ENCODE measurements at places on chromosomes 2 and 18. TPM values are rescaled to one million over a fixed set of nuclear protein-coding genes. Genes with fewer than 3 reads are reported as not detected.

- DNase-seq = no peak
These were observed 65.9 kb downstream of the IL1R2 start for GRCh38 chr2:102057502-102058292.

The SERPINB10 gene
- total RNA-seq = not detected

- no peak for DNase-seq
These were observed 61.1 kb upstream of the ZNG1B start for GRCh38 chr2:113376253-113376912.

The CHST10 gene
- 15.3 TPM for total RNA-seq

GRCh38 chr2:202721621-202722020 is 86.9 kb downstream of the FAM117B start:
- DNase-seq = no peak

- no peak for DNase-seq
These were observed 223.0 kb downstream of the UBE2E3 start for GRCh38 chr2:181203412-181203811.

DNA sequence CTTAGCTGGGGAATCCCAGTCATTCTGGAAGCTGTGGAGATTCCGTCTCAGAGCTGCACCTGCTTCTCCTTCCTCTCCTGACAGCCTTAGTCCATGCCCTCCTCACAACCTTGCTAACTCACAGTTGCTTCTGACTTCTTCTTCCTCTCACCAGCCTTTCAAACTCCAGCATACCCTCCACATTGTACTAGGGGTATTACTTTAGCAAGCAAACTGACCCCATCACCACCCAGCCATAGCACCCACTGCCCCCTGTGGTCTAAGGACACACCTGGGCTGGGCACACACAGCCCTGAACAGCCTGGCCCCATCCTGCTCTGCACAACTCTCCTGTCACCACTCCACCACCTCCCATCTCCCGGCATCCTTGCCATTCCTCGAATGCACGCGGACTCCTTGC is 208.2 kb downstream of the FBXO15 start:
- no peak for DNase-seq

The ZNF2 gene
- 9.4 TPM for total RNA-seq

GRCh38 chr2:116440104-116440653 is 1374.3 kb upstream of the DDX18 start:
- no peak for DNase-seq

DNA sequence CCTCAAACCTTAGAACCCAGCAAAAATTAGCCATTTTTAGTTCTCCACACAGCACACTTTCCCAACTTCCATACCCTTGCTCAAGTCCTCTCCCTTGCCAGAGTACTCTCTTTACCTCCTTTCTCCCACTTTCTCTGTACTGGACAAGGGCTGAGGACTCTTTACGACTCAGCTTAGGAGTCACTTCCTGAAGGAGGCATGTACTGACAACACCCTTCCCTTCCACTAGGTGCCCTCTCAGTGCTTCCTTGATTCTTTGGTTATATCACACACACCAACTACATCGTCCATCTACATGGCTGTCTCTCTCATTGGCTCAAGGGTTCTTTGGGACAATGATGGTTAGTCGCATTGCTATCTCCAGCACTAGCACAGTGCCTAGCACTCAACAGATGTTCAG is 5.2 kb upstream of the C18orf63 start:
- DNase-seq = no peak

The ABCG5 gene
- total RNA-seq = not detected

GRCh38 chr2:142220901-142221300 is 90.1 kb upstream of the LRP1B start:
- no peak for DNase-seq

The SERPINB4 gene
- total RNA-seq = not detected

The OSBPL6 gene
- total RNA-seq = 5.4 TPM

DNA sequence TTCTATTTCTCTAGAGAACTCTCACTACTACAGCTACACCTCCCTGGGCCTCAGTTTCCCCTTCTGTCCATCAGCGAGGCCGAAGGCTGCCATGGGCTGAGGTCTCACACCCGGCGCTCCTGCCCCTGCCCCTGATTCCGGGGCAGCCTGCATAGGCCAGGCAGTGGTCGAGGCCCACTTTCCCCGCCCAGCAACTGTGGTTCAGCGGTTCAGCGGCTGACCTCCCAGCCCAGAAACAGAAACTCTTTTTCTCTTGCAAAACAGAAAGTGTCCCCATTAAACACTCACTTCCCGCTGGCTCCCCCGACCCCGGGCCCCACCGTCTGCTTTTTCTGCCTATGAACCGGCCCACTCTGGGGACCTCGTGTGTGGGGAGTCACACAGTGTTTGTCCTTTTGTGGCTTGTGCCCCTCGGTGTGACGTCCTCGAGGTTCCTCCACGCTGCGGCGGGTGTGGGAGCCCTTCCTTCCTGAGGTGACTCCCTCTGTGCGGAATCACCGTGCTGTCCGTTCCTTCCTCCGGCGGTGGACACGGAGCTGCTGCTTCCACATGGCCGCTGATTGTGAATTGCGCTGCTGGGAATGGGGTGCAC is 16.0 kb downstream of the PDCD1 start:
- DNase-seq = no peak

The ALLC gene
- total RNA-seq = not detected

DNA sequence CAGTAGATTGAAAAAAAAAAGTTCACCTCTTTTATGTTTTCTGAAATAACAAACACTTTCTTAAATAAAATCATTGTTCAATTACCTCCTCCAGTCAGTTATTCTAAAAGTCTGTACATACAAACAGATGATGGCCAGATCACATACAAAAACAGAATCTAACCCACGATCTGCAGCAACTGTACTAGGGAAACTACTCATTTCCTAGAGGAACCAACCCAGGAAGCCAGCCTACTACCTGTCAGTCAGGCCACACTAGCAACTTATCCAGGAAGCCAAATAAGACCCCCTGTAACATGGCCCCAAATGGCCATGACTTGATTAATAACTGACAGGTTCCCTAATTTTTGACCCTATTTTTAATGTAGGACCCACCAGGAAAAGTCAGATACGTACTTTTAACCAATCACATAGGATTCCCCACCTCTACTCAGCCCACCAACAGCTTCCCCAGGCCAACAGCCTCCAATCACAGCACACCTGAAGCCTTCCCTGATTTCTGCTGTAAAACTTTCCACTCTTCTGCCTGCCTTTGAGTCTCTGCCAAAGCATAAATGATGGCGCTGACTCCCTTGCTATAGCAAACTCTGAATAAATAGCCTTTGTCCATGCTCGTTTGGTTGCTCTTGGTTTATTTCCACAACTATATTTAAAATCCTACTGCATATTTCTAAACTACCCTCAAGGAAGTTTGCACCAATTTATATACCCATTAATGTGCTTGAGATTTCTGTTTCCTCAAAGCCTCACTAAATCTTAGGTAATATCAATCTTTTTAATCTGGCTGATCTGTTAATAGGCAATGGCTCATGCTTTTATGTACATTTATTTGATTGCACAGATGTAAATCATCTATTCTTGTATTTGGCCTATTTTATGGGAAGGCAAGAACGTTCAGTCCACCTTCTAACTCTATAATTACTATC is 486.4 kb downstream of the FBXO15 start:
- no peak for DNase-seq

DNA sequence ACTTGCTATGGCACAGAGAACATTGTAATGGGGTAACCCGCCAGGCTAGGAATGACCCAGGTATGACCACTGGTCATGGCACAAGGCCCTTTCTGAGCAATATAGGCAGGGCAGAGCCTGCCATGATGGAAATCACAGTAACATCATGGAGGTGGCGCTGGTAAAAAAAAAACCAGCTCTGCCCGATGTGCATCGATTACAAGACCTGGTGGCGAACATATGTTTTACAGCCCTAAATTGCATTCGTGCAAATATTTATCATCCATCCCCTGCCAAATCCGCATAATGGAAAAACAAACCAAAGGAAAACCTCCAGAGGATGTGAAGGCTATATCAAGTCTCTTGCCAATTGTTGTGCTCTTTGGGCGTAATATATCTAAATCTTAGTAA is 60.6 kb downstream of the SEMA4F start:
- DNase-seq = no peak

- DNase-seq = no peak
These were observed 32.0 kb downstream of the CENPO start for GRCh38 chr2:24824966-24825882.

The PNO1 gene
- 27.5 TPM for total RNA-seq

DNA sequence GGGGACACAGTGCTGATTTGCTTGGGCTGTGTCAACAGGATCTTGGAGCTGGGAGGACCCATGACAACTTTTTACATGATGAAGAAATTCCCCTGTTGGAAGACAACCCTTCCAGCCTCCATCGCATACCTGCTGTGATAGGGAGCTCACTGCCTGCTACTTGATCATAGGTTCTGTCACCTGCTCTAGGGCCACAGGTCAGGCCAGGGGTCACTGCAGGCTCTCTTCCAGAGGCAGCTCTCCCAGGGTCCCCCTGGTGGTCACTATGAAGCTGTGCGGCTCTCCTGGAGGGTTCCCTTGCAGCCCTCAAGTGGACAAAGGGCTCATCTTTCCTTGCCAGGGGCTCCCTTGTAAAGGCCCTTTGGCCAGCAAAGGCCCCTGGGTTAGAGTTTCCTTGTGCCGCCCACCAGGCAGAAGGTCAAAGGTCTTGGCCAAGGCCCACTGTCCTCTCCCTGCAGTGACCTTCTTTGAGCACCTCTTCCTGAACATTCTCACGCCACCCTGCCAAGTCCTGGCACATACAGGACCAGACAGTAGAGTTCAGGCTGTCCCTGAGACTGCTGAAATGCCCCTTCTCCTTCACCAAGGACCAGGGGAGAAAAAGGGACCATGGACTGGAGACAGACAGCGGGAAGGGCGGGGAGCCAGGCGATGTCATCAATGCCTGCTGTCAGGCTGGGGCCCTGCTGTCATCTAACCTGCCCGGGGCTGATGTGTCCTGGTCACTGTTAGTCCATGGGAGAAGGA is 345.1 kb downstream of the DYSF start:
- no peak for DNase-seq

- DNase-seq = peak; percentile 60
These were observed 98.0 kb downstream of the ADCYAP1 start for GRCh38 chr18:1002653-1003178.

The CD226 gene
- total RNA-seq = 0.04 TPM

The MSTN gene
- not detected for total RNA-seq

DNA sequence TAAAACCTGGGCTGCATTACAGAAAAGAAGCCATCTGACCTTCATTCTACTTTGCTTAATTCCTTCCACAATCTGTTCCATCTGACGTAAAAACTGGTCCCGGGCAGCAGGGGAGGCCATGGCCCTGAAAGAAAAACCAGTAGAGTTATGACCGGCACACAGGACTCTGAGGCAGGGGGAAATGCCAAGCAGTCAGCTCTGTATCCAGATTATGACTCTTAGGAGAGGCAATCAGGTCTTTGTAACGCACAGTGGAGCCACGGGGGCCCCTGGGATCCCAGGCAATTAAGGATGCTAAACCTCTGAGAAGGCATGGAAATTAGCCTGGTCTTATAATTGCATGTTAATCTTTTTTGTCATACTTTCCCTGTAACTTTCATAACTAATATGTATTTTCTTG is 78.4 kb downstream of the CCDC93 start:
- no peak for DNase-seq

The MC2R gene
- total RNA-seq = not detected

- DNase-seq = no peak
These were observed 51.9 kb downstream of the CACNB4 start for GRCh38 chr2:152046940-152047339.

- no peak for DNase-seq
These were observed 237.0 kb downstream of the HDAC4 start for GRCh38 chr2:239163688-239164334.

GRCh38 chr2:67581751-67582150 is 184.6 kb downstream of the ETAA1 start:
- DNase-seq = no peak

The GTF2A1L gene
- total RNA-seq = 0.74 TPM

The CD207 gene
- total RNA-seq = not detected

DNA sequence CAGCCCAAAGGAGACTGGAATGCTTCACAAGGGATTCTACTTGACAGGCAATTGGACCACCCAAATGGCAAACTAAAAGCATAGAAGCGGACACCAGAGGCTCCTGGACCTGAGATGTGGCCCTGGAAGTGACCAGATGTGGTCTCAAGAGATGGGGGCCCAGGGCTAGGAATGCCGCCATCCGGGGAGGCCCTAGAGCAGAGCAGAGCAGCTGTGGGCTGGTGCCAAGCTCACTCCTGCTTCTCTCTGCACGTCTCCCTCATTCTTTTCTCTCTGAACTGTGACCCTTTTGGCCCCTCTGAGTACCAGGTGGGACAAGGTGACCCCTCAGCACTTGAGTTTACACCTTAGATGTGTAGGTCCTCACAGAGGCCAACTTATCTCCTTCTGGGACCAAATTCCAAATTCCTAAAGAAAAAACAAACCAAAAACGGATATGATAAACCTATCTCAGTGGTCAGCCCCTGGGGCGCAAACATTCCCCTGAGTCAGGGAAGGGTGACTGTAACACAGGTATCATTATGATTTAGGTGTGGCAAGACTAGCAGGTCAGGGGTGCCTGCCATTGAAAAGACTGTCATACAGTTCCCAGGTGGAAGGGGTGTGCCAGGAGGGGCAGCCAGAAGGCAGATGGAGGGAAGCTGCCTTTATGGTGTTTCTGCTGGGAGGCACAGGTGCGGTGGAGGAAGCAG is 6.5 kb upstream of the IL1R2 start:
- no peak for DNase-seq

The DTNA gene
- 5.7 TPM for total RNA-seq

The DQX1 gene
- not detected for total RNA-seq

DNA sequence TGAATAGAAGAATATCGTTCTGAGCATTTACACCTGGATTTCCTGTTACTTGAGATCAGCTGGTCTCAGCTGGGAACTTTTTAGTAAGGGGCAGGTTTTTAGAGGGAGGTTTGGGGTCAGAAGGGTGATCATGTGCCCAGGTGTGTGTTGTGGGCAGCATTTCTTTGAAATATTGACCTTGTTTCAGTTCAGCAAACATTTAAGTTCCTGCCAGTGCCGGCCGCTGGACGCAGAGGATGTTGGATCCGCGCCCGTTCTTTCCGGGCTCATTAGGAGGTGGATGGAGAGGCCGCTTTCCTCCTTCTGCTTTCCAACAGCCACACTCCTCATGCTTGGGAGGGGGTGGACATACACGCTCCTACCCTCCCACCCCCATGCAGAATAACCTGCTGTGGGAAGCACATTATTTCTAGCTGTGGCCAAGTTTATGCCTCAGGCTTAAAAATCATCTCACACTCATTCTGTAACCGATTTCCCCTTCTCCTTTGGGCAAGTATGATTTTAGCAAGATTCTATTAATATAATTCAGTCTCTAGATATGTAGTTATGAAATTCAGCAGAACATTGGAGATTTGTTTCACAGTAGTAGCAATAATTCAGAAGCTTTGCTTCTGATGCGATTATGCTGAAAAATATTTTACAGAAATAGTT is 131.4 kb downstream of the ZNF236 start:
- DNase-seq = no peak

The LYPD6 gene
- 1.8 TPM for total RNA-seq

DNA sequence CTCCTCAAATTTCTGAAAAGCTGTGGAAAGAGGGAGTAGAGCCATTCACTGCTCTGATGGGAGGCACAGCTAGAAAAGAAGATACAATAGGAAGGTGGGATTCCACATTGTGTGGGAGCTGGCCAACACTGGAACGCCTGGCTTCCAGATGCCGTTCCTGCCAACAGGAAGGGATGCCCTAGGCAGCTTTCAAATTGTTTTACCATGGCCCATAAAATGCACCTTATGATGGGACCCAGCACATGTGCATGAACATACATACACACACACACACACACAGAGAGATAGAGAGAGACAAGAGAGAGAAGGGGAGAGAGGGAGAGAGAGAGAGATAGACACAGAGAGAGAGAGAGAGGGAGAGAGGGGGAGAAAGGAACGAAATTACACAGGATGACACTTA is 86.1 kb upstream of the BZW1 start:
- no peak for DNase-seq
